ENCODE measurements at places on chromosomes 2 and 18.

- no peak for DNase-seq
Measured at GRCh38 chr2:28673338-28673737, 78.3 kb upstream of the PPP1CB start.

GRCh38 chr2:43203373-43203772, 23.0 kb downstream of the ZFP36L2 start:
- DNase-seq: no peak

- DNase-seq: no peak
Measured at GRCh38 chr18:52130624-52131301, 209.2 kb upstream of the DCC start.

- DNase-seq: no peak
Measured at GRCh38 chr2:96264656-96265348, 995 bp downstream of the TMEM127 start.

- no peak for DNase-seq
Measured at GRCh38 chr18:63339920-63340484, 20.4 kb upstream of the BCL2 start.

- DNase-seq: no peak
Measured at GRCh38 chr2:132496555-132496954, 80.0 kb downstream of the GPR39 start.

- DNase-seq: no peak
Measured at GRCh38 chr2:194385376-194385775, 1271.7 kb upstream of the SLC39A10 start.

GRCh38 chr2:218727502-218728165, 17.0 kb downstream of the TTLL4 start:
- no peak for DNase-seq

DNA sequence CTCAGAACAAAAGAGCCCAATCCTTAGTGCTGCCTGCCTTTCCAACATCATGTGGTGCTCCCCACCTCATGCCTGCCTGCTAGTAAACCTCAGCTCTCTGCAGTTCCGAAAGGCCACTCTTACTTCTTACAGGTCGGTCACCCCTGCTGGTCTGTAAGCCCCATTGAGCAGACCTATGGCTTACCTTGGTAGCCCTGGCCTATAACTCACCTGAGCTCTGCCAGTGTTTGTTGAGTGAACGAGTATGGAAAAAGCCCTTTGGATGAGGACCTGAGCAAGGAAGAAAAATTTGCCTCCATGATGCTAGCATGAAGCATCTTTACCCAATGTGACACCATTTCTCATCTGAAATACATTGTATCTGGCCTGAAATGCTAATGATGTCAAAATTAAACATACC, 83.3 kb downstream of the LIPG start:
- no peak for DNase-seq

DNA sequence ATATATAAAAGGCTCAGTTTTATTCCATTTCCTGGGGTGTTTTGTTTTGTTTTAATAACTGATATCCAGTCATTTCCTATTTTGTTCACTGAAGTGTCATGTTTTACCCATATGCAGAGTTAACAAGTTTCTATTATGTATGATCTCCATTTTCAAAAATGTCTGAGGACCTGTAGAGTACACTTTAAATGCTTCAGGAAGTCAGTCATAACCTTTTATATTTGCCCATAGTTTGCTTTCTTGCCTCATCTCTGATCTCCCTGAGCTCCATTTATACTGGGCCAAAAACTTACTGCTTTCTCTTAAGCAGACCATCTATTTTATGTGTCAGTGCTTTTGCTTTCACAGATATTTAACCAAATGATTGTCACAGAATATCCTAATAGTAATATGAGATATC, 278.7 kb downstream of the MBD5 start:
- no peak for DNase-seq

GRCh38 chr2:204869132-204869823, 324.0 kb downstream of the PARD3B start:
- DNase-seq: no peak

DNA sequence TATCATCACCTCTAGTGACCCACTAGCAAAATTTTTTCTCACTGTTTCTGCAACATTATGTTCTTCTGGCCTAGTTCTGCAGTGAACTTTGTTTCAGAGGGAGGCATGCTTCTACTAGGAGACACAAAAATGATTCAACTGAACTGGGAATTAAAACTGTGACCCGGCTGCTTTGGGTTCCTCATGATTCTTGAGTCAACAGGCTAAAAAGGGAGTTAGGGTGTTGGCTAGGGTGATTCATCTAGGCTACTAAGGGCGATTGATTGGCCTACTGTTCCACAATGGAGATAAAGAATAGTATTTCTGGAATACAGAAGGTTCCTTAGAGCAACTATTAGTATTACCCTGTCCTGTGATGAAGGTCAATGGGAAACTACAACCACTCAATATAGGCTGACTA, 179.5 kb downstream of the PPP1R1C start:
- DNase-seq: no peak

DNA sequence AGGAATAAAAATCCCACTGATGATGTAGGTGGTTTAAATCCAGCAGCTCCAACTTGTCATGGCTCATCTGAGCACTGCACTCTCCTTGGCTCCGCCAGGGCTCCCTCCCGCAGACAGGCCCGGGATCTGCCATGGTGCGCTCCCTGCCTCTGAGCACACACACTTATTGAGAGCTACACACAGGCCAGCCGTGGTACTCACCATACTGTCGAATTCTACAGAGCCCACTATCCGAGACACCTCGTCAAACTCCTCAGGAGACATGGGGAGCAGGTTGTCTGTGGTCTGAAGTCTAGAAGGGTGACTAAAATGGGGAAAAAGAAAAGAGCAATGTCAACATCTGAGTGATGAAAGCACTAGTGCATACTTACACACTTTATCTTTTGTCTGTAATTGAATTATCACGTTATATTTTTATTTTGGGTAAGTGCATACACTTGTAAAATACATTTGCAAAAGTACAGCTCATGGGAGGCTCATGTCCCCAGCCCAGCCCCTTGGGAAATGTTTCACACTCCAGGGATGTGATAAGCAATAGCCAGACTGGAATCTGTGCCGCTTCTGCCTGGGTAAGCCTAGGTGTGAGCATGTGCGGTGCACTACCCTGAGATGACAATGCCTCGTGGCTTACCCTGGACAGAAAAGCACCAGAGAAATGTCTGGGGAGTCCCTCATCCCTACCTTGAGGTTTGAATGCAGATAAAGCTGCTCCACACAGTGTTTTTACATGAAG, 39.2 kb downstream of the STAT1 start:
- DNase-seq: no peak

DNA sequence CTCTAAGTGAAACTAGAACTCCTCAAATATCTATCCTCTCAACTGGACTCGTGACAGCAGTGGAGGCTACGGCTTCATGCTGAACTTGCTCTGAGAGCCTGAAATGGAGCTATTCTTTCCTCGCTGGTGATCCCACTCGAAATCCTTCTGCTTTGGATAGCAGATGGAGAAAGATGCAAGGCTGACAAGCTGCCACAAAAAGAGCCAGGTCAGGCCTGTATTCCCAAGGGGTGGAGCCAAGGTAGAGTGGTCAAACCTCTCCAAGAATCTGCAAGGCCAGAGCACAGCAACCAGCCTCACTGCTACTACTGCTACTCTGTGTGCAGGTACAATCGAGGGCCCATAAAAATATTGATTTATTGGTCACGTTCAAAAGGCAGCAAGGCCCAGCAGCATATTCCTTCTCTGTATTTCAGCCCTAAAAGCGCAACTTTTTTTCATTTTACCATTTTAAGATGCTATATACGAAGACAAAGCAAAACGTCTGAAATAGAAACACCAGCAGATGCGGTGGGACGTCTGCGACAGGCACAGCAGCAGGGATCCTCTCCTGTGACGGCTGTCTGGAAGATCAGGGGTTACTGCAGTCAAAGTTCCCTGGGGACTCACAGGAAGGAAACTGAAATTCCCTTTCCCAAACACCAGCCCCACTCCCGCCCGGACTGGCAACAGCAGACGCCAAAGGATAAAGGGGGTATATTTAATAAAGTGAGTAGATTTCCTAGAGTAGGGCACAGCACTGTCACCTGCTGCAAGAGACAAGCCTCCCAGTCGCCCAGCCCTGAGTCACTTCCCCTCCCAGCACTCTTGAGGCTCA, 2.4 kb downstream of the SPRED2 start:
- DNase-seq: no peak

GRCh38 chr2:108629417-108629816, 89.9 kb upstream of the RANBP2 start:
- DNase-seq: no peak

GRCh38 chr2:37323781-37324535, 675 bp downstream of the PRKD3 start:
- DNase-seq: no peak

DNA sequence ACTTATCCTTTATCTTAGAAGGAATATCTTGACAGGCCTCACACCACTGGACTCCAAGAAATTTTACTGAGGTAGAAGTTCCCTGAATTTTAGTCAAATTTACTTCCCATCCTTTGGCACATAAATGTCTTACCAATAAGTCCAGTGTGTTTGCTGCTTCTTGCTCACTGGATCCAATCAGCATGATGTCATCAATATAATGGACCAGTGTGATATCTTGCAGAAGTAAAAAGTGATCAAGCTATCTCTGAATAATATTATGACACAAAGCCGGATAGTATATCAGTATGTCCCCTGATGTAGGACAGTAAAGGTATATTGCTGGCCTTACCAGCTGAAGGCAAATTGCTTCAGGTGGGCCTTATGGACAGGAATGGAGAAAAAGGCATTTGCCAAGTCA, 6.9 kb upstream of the GYPC start:
- DNase-seq: no peak

DNA sequence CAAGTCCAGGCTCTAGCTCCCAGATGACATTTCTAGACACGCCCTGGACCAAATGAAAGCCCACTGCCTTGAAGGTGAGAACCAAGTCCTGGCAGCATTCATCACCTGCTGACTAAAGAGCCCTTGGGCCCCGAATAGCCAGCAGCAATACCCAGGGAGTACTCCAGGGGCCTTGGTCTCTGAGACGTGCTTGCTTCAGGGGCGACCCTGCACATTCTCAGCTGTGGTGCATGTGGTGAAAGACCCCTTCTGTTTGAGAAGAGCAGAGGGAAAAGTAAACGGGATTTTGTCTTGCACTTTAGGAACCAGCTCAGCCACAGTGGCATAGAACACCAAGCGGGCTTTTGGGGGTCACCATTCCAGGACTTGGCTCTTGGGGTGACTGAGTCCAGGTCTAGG, 260.5 kb upstream of the MYT1L start:
- no peak for DNase-seq

- DNase-seq: no peak
Measured at GRCh38 chr2:136917411-136917881, 152.1 kb downstream of the THSD7B start.

GRCh38 chr2:160465406-160465805, 28.2 kb downstream of the RBMS1 start:
- DNase-seq: no peak

DNA sequence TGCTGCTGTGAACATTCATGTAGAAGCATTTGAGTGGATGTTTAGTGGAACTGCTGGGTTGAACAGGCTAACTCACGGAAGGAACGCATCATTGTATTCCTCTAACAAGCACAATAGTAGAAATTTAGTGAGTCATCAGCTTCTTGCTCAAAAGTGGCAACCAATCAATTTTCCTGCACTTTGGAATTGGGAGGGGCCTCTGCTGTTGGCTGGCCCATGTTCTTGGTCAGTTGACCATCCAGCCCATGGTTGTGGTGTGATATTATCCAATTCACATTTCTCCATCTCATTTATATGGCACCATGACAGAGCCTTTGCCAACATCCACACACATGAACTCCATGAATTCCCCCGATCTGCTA, 95.0 kb downstream of the TNFRSF11A start:
- no peak for DNase-seq

- DNase-seq: no peak
Measured at GRCh38 chr2:31957354-31958139, 53.3 kb downstream of the MEMO1 start.

DNA sequence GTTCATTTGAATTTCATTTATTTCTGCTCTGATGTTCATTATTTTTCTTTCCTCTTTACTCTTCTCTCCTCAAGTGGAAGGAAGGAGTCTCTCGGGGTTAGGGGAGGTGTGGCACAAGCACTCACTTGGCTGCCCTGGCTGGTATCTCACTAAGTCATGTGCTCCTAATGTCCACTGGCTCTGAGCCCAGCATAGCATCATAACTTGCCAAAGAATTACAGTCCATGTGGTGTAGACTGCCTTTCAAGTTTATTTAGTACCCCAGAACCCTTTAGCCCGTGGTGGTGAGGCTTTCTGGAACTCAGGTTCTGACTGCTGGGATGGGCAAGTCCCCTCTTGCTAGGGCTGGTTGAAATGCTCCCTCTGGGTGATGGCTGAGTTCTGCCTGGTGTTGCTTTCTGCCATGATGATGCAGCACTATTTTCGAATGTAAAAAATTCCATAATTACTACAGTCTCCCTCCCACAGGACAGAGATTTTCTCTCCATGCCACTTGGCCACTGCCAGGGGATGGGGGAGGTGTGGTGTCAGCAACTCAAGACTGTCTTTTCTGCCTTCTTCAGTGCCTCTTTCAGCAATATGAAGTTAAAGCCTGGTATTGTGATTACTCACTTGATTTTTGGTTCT, 22.2 kb downstream of the SPAG16 start:
- no peak for DNase-seq

DNA sequence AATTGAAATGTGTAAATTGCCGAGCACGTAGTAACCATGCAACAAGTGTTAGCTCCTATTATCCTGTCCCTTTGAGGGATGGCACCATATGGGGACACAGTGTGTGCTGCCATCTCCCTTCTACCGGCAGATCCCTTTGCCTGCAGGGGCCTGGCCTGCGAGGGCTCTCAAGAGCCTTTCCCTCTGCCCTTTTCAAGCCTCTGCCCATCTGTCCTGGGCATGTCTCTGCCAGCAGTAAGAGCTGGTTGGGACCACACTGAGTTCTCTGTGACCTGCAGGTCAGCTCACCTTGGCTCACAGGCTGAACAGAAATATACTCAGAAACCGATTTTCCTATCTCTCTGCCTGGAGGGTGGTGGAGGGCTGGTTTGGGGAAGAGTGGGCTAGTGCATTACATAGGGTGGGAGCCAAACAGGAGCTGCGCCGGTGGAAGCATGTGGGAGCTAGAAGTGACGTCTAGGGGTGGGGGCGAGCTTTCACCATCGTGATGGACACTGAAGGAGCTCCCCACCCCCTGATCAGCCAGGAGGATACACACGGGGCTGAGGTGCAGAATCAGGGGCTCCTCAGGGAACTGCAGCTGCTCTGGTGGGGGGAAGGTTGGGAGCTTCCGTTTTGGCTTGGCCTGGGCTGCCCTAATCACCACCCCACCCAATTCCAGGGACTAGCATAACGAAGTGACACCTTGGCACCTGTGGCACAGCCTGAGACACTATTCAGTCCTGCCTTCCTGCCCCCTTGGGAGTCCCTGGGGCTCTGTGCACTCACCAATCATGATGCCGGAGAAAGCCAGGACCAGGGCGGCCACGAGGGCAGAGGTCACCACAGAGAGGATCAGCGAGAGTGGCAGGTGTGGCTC, 109.7 kb downstream of the CLIP4 start:
- no peak for DNase-seq

- DNase-seq: no peak
Measured at GRCh38 chr2:15303874-15304273, 257.3 kb downstream of the NBAS start.

GRCh38 chr18:63234841-63235240, 84.7 kb downstream of the BCL2 start:
- DNase-seq: no peak

Data from stimulated activated CD8-positive, alpha-beta memory T cell treated with anti-CD3 and anti-CD28 coated beads, Interleukin-4, amount 100 ng/mL, for 1 hour (primary cell).